ENCODE measurements at places on chromosomes 16 and 17.

DNA sequence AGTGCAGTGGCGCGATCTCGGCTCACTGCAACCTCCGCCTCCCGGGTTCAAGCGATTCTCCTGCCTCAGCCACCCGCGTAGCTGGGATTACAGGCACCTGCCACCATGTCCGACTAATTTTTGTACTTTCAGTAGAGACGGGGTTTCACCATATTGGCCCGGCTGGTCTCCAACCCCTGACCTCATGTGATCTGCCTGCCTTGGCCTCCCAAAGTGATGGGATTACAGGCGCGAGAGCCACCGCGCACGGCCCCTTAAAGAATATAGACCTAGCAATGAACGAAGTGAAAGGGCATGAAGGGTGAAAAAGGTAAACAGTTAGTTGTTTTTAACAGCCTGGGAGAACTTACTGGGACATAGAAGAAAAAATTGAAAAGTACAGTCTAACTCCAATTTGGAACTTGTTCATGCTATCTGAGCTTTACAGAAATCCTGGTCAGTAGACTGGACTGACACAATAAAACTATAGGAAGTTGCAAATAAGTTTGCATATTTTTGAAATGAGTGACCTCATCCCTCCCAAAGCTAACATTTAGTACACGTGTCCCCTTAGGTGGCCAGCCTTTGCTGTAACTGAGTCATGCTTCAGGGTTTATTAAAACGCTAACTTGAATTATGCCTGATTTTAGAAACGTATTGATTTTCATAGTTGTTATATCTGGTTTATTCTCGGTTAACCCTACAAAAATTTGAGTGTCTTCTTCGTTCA is 1.8 kb downstream of the COG1 start:
- DNase-seq: no peak

GRCh38 chr16:20401475-20402016 is 3.0 kb downstream of the PDILT start:
- DNase-seq: no peak

GRCh38 chr17:59892251-59892923 is 356 bp downstream of the TUBD1 start:
- DNase-seq: no peak

DNA sequence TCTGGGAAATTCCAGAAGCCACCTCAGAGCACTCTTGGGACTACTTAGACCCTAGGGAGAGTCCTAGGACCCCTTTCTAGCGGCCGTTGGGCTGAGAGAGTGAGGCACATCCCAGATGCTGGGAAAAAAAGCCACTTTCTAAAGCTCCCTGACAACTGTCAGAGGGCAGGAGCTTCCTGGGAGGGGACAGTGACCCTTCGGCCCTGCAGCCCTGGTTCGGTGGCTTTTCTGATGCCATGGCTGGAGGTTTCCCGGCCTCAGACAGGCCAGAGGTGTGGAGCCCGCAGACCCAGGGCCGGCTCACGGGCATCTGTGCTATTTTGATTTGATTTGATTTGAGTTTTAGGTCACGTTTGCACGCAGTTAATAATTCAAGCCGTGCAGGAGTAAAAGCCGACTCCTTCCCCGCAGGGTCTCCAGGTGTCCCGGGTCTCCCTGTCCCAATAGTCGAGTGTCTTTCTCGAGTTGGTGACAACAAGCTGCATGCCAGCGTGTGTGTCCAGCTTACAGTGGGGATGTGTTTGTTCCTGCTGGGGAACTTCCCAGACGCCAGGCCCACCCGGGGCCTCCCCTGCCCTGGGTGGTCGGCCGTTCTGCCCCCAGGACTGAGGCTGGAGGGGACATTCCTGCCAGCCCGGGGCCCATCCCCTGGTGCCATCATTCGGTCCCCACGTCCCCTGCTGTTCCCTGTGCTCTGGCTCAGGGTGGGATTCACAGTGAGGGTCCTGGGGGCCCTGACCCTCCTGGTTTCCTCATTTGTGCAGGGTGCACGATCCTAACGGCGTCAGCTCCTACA is 1.0 kb upstream of the CBFA2T3 start:
- DNase-seq: no peak

DNA sequence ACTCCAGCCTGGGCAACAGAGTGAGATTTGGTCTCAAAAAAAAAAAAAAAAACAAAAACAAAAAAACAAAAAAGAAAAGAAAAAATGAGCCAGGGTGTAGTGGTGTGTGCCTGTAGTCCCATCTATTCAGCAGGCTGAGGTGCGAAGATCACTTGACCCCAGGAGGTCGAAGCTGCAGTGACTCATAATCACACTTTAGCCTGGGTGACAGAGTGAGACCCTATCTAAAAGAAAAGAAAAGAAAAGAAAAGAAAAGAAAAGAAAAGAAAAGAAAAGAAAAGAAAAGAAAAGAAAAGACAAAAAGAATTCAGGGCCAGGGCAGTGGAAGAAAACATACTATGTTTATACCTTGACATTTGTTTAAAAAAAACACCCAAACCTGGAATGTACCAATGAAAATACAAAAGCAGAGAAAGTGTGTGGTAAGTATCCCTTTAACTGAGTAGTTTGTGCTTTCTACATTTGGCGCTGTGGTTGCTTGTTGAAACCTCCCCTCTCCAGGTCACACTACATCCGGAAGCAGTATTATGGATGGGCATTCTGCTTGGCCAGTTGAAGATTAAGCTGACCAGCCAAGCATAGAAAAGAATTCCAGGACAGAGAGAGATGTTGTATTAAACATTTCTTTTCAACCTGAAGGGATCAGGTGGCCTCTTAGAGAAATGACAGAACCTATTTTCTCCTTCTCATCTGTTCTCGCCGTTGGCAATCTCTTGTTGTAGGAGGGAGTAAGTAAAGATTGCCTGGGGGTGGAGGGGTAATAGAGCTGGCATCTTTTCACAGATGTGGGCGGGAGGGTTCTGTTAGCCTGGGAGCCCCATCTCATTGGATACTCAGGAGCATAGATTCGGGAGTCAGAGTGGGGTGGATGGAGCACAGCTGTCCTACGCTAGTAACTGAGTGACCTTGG is 12.1 kb upstream of the PRKCB start:
- no peak for DNase-seq

- no peak for DNase-seq
These were observed 60.6 kb downstream of the RAB11FIP4 start for GRCh38 chr17:31452101-31452500.

DNA sequence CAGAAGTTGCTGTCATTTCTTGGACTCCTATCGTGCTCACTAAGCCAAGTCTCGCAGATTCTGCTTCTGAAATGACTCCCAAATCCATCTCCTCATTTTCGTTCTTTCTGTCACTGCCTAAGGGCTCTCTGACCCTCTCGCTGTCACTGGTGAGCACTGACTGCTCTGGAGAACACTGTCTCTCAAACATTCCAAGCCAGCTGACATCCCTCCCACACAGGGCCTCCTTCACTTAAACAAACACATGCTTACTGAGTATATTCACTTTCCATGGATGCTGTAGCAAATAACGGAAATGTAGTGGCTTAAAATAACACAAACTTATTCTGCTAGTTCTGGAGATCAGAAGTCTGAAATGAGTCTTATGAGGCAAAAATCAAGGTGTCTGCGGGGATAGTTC is 18.8 kb downstream of the CACNG1 start:
- DNase-seq: no peak

DNA sequence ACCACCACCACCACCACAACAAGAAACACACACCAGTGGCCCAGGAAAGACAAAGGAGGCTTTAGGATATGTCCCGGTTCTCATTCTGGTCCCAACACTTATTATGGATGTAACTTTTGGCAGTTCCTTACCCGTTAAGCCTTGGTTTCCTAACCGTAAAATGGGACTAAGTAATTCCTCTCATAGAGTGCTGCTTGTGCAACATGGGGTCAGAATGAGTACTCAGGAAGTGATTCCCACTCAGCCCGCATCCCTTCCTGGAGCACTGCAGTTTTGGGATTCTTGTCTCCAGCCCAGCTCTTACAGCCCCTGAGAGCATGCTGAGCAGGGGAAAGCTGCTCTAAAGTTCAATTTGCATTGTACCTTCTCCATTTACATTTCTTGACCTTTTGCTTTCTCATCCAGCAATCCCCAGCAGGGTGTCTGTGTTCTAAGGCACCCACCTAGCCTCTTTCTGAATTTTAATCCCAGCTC is 262.6 kb downstream of the PRKCA start:
- no peak for DNase-seq

GRCh38 chr16:48409839-48410632 is 24.8 kb upstream of the SIAH1 start:
- no peak for DNase-seq

GRCh38 chr17:17641621-17642409 is 39.4 kb upstream of the RAI1 start:
- peak; percentile 54 for DNase-seq

DNA sequence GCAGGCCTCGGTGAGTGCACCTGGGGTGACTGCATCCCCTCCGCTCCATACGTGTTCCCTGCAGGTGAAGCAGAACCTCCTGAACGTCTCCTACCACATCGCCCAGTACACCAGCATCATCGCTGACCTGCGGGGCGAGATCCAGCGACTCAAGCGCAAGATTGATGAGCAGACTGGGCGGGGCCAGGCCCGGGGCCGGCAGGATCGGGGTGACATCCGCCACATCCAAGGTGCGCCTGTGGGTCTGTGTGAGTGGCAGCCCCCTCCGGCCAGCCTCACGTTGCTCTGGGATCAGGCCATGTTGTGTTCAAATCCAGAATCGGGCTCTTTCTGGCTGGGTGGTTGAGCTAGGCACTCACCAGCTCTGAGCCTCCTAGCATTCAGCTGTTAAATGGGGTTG is 12.5 kb downstream of the BTBD17 start:
- DNase-seq: no peak

- DNase-seq: no peak
These were observed 149.8 kb upstream of the MAF start for GRCh38 chr16:79750311-79750710.

- no peak for DNase-seq
These were observed 553.2 kb downstream of the MAF start for GRCh38 chr16:79047337-79047736.

DNA sequence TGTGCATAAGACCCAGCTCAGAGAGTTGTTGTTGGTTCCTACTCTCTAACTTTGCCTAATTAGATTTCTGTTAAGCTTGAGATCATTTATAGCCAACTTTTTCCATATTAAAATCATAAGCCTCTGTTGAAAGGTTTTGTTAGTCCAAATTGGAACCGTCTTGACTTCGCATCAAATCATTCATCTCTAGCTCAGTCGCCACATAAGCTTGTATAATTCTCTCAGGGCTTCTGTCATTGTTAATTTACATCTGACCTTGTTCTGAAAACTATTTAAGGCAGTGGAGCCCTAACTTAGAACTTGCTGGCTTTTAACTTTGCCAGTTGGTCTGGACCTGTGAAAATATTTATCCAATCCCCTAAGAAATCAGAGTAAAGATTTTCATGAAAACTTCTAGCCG is 107.2 kb downstream of the PITPNC1 start:
- DNase-seq: no peak

- DNase-seq: no peak
These were observed 403.0 kb upstream of the ASIC2 start for GRCh38 chr17:33696102-33696501.
